Lower lobe of right lung (tissue), 2 donors: ENCODE measurements at places on chromosomes 7 and 10. TPM values are rescaled to one million over a fixed set of nuclear protein-coding genes. Genes with fewer than 3 reads are reported as not detected.

GRCh38 chr7:3200504-3200903, 100.5 kb upstream of the SDK1 start:
- H3K4me3 ChIP-seq, result no peak overlapping the region
- H3K27ac ChIP-seq, result no peak overlapping the region
- H3K36me3 ChIP-seq, result no peaks in the 10 kb centered on the region
- no peaks in the 10 kb centered on the region for H3K27me3 ChIP-seq

KIF20B gene
- 6.7 TPM for total RNA-seq

GRCh38 chr10:113379091-113379490, 173.8 kb upstream of the HABP2 start:
- H3K4me1 ChIP-seq, result peaks cover 21% of the 10 kb centered on the region
- H3K27me3 ChIP-seq, result no peaks in the 10 kb centered on the region
- no peak overlapping the region for H3K4me3 ChIP-seq
- H3K36me3 ChIP-seq, result no peaks in the 10 kb centered on the region
- no peak for DNase-seq

DNA sequence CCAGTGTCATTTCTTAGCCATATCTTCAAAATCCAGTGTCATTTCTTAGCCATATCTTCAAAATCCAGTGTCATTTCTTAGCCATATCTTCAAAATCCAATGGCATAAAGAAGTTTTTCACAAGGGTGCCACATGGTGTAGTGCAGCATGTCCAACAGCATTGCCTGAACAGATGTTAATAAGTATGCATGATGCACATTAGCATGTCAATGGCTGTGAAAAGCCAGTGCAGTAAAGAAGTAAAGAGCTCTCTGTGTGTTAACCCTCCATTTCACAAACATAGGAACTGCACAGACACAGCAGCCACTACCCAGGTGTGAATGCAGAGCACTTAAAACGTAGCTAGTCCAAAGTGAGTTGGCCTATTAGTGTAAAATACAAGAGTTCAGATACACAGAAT, 89.8 kb downstream of the GNAI1 start:
- DNase-seq, result no peak
- no peaks in the 10 kb centered on the region for H3K4me1 ChIP-seq
- no peak overlapping the region for H3K4me3 ChIP-seq
- no peaks in the 10 kb centered on the region for H3K27me3 ChIP-seq
- H3K36me3 ChIP-seq, result peaks cover 7% of the 10 kb centered on the region

DNA sequence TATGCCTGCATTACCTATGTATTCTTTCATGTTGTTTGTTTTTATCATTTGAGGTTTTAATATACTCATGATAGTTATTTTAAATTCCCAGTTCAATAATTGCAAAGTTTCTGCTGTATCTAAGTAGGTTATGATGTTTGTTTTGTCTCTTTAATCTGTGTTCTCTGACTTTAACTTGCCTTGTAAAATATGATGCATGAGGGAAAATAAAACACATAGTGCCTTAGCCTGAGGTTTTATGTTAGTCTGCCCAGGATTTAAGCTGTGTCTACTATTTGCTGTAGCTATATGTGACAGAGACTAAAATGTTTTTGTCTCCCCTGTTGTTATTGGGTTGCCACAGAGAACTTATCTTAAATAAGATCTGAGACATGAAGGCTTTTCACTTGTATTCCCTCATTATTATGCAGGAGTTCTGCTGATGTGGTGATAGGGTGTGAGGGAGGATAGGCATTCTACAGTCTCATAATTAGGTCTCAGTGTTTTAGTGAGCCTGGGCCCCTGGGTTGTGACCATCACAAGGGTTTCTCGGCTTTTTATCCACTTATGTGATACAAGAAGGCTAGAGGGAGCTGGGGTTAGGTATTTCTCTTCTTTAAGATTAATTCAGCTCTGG, 582.5 kb downstream of the CNTNAP2 start:
- no peaks in the 10 kb centered on the region for H3K4me1 ChIP-seq
- H3K36me3 ChIP-seq, result no peaks in the 10 kb centered on the region
- no peak for DNase-seq
- H3K4me3 ChIP-seq, result no peak overlapping the region
- H3K27ac ChIP-seq, result no peak overlapping the region

- no peak overlapping the region for H3K4me3 ChIP-seq
- H3K36me3 ChIP-seq, result no peaks in the 10 kb centered on the region
- no peaks in the 10 kb centered on the region for H3K4me1 ChIP-seq
- no peak overlapping the region for H3K27ac ChIP-seq
These were observed 32.8 kb upstream of the SORCS3 start for GRCh38 chr10:104608091-104608828.

DNA sequence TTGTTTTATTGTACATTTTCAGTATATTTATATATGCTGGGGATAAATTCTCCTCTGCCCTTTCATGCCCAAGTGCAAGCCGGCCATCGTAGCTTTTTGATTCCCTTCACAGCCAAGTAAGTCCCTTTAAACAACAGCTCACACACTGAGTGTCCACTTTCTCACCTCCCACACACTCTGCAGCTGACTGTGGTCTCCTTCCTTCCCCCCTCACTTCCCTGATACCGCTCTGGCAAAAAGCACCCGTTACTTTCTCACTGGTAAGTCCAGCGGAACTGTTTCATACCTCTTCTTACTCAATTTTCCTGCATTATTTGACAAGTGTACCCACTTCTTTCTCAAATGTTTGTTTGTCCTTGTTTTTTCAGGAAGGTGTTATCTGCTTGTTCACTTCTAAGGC, 35.2 kb downstream of the MGAM start:
- H3K4me3 ChIP-seq, result no peak overlapping the region
- no peaks in the 10 kb centered on the region for H3K36me3 ChIP-seq
- no peak overlapping the region for H3K27ac ChIP-seq
- no peaks in the 10 kb centered on the region for H3K27me3 ChIP-seq
- H3K4me1 ChIP-seq, result no peaks in the 10 kb centered on the region
- DNase-seq, result no peak

SPAG6 gene
- 10.4 TPM for total RNA-seq

DNA sequence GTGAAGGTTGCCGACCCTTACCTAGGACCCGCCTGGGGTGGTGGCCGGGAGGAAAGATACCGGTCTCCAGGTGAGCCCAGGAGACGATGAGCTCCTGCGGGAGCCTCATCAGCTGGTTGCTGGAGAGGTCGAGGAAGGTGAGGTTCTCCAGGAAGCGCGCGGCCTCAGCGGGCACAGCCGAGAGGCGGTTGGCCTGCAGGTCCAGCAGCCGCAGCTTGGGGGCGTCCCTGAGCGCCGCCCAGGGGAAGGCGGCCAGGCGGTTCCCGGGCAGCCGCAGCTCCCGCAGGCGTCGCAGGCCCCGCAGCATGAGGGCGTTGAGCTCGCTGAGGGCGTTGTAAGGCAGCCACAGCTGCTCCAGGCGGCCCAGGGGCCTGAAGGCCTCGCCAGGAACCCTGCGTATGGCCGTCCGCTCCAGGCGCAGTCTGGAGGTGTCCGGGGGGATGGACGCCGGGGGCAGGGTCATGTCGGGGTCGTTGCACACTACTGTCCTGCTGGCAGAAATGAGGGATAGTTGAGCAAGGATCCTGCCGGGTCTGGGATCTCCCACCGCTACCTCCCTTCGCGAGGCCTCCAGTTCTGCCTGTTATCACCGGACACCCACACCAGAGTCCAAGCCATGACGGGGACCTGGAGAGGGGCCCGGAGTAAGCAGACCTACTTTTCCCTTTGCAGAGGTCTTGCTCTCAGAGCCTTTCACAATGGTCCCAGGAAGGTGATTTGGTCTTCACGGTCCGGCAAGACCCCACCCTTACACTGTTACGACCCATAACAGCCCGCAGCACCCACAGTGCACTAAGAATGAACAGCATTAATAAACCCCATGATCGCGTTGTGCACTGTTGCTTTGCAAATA, 3.9 kb downstream of the LRIT1 start:
- no peak overlapping the region for H3K4me3 ChIP-seq
- no peaks in the 10 kb centered on the region for H3K36me3 ChIP-seq
- H3K4me1 ChIP-seq, result no peaks in the 10 kb centered on the region

FEZF1 gene
- total RNA-seq, result not detected

CNTNAP2 gene
- 0.59 TPM for total RNA-seq

DNA sequence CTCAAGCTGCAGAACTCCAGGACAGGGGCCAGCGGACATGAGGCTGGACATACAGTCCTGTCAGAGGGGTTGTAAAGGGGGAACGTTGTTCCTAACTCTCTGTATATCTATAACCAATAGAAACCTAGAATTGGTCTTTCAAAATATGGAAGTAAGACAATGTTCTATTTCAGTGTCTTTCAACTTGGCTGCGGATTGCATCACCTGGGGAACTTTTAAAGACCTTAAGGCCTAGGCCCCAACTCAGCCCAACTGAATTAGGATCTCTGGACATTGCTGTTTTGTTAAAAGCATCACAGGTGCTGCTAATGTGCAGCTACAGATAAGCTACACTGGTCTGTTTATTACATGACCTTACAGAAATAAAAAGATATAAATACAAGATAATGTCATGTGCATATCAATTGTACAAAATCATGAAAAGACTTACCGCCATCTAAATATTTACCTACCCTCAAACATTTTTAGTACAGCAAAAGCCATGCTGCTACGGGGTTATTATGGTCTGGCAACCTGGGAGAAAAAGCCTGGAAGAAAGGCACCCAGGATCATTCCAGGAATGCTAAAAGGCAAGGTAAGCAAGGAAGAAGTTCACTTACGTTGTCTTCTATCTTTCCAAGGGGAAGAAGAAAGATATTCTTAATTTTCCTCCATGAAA, 169.1 kb downstream of the RAPGEF5 start:
- H3K36me3 ChIP-seq, result peaks cover 63% of the 10 kb centered on the region
- H3K4me1 ChIP-seq, result peaks cover 4% of the 10 kb centered on the region
- H3K4me3 ChIP-seq, result no peak overlapping the region
- no peaks in the 10 kb centered on the region for H3K27me3 ChIP-seq
- no peak overlapping the region for H3K27ac ChIP-seq

GRCh38 chr10:92413011-92413410, 122.0 kb downstream of the MARCHF5 start:
- H3K27ac ChIP-seq, result no peak overlapping the region
- H3K27me3 ChIP-seq, result no peaks in the 10 kb centered on the region
- DNase-seq, result no peak
- no peak overlapping the region for H3K4me3 ChIP-seq
